Naive thymus-derived CD4-positive, alpha-beta T cell (primary cell): ENCODE measurements at places on chromosomes 1 and 21. TPM values are rescaled to one million over a fixed set of nuclear protein-coding genes. Genes with fewer than 3 reads are reported as not detected.

LCE1F gene
- total RNA-seq: not detected

RGL1 gene
- 0.98 TPM for total RNA-seq

NECTIN4 gene
- total RNA-seq: not detected

GNAT2 gene
- 0.39 TPM in 1 of 2 replicates, not detected in the other for total RNA-seq

SEMA6C gene
- total RNA-seq: 1.3 and 2.5 TPM in 2 replicates

C1orf115 gene
- total RNA-seq: 1.3 TPM

ACOT11 gene
- 1.2 TPM for total RNA-seq

DNA sequence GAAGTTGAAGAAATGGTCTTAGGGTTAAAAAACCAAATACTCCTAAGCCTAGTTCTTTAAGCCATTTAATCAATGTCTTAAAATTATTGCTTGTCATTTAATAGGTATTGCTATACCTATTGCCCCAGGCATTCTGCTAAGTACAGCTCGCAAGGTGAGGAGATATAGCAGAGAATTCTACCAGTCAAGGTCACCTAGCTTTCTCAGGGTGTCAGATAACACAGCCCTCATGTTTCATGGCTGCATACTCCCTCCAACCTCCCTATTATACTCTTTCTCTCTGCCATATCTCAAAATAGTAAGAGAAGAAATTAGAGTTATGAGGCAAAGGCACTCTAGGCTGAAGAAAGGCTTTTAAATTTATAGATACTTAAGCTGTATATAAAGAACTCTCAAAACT lies 68.4 kb upstream of the GPR88 start:
- no peaks in the 10 kb centered on the region for H3K27me3 ChIP-seq
- H3K27ac ChIP-seq: no peak overlapping the region
- DNase-seq: no peak
- no peaks in the 10 kb centered on the region for H3K4me1 ChIP-seq
- peaks cover 9% of the 10 kb centered on the region for H3K36me3 ChIP-seq
- no peak overlapping the region for H3K4me3 ChIP-seq

DNA sequence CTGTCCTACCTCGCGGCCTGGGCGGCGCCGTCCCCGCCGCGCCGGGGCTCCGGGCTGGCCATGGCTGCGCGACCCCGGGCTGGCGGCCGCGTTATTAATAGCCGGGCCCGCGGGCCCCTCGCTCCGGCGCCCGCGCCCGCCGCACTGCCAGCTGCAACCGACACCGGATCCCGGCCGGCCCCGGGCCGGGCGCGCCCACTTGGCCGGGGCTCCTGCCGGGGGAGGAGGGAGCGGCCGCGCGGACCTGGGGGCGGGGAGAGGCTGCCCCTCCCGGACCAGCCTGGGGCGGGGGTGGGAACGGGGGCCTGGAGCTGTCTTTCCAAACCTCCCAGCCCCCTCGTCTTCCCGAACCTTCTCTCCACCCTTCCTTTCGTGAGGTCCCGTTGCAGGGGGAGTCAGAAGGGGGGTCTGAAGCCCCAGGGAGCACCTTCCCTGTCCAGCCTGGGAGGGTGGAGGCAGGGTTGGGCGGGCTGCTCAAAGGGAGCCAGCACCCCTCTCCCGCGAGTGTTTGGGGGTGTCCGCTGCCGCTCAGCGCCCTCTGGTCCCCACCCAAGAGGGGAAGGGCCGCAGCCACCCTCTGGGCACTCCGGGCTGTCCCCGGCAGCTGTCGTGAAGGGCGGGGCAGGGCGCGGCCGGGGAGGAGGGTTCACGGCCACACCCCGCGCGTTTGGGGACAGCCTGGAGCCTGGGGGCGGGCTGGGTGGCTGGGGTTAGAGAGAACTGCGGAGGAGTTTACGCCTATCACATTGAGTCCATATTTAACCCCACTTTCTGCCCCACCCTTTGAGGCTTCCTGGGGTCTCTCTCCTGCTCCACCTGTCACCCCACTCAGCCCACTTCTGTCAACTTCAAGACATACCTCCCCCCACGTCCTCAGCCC lies at the start of gene SYNC:
TSS of gene SYNC (minus strand) at position 172 of the 880 bp plus-strand sequence. CDS start at position 62, 110 bp downstream.
- peaks cover 3% of the 10 kb centered on the region for H3K27me3 ChIP-seq
- no peaks in the 10 kb centered on the region for H3K36me3 ChIP-seq
- DNase-seq: no peak
- peaks cover 3% of the 10 kb centered on the region for H3K4me1 ChIP-seq

DNA sequence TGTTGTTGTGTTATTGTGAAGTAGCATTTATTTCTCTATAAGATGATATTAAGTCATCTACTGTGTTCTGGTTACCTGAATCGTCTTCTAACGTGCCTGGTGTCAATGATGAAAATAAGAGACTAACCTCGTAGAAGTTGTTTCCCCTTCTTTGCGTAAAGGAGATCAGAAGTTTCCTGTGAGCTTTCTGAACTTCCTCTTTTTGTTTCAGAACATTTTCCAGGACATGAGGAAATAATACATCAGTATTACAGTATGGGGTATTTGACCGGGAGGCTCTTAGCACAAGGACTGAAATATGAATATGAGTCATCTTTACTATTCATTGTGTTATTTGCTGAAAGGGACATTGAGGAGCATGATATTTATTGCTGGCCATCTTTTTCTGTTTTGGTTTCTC lies 1.3 kb downstream of the ST6GALNAC3 start:
- no peak overlapping the region for H3K27ac ChIP-seq
- peaks cover 9% of the 10 kb centered on the region for H3K4me1 ChIP-seq
- no peak overlapping the region for H3K4me3 ChIP-seq
- no peaks in the 10 kb centered on the region for H3K27me3 ChIP-seq

- no peak for DNase-seq
- no peak overlapping the region for H3K4me3 ChIP-seq
- no peaks in the 10 kb centered on the region for H3K36me3 ChIP-seq
- no peaks in the 10 kb centered on the region for H3K4me1 ChIP-seq
- no peaks in the 10 kb centered on the region for H3K27me3 ChIP-seq
- no peak overlapping the region for H3K27ac ChIP-seq
These were observed 109.0 kb downstream of the FAF1 start for GRCh38 chr1:50851034-50851433.

DNA sequence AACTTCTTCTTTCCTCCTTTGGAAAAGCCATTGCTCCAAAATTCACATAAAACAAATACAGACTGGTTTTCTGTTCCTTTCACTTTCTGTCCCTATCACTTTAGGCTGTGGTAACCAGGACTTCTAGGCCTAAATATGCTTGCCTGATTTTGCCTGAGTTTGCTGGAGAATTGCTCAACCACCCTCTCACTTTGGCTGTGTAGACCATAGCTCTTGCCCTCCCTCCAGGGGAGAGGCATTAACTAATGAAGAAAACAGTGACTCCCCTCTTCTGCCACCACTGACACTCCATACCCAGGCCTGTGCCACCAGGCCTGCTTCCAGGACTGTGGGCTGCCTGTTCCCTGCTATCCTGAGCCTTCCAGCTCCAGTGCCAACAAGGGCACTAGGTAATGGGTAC lies 163.5 kb downstream of the TOMM20 start:
- peak overlapping the region; percentile 20 for H3K27ac ChIP-seq
- peaks cover 41% of the 10 kb centered on the region for H3K4me1 ChIP-seq
- H3K27me3 ChIP-seq: no peaks in the 10 kb centered on the region
- DNase-seq: no peak

GRCh38 chr1:76018045-76018444 lies 56.5 kb upstream of the ST6GALNAC3 start:
- H3K27ac ChIP-seq: no peak overlapping the region
- no peak overlapping the region for H3K4me3 ChIP-seq
- no peak for DNase-seq
- H3K4me1 ChIP-seq: no peaks in the 10 kb centered on the region

GRCh38 chr1:66752671-66753371 lies 562 bp downstream of the DYNLT5 start:
- H3K36me3 ChIP-seq: no peaks in the 10 kb centered on the region
- H3K4me3 ChIP-seq: peak overlapping the region; percentile 8
- DNase-seq: no peak
- H3K27ac ChIP-seq: no peak overlapping the region
- peaks cover 11% of the 10 kb centered on the region for H3K4me1 ChIP-seq
- H3K27me3 ChIP-seq: peaks cover 3% of the 10 kb centered on the region

DNA sequence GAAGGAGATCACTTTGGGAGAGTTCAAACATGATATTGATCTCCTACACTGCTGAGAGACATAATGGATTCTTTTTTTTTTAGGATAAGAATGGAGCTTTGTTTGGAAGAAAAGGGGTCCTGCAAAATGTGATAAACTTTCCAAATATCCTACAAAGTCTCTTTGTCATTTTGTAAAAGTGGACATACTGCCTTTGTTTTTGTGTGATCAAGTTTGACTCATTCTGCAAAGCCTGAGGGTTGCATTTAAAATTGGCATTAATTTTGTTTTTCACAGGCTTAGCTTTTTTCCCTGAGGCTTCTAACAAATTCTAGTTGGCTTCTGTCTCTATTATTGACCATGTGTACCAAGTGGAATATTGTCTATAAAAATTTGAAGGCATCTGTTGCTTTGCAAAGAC lies 113.2 kb downstream of the AK5 start:
- no peak overlapping the region for H3K27ac ChIP-seq
- no peaks in the 10 kb centered on the region for H3K36me3 ChIP-seq
- no peak overlapping the region for H3K4me3 ChIP-seq
- no peak for DNase-seq
- no peaks in the 10 kb centered on the region for H3K4me1 ChIP-seq

- H3K4me3 ChIP-seq: no peak overlapping the region
- no peak for DNase-seq
These were observed 6.9 kb downstream of the FMN2 start for GRCh38 chr1:240098534-240098933.

DNA sequence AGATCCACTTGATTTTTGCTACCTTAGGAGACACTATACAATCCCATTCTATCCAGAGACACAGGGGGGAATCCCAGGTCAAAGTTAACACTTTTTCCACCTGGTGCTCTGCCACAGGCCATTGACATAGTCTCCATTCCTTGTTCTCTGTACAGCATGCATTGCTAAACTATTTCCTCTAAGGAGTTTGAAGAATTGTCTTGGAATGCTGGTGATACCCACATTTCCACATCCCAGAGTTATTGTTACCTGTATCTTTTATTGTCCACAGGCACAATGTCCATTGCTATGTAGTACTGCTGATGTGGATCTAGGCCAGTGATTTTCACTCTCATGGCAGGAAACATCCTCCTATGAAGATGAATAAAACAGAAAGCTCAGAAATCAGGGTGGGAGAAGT lies 61.9 kb downstream of the TBX15 start:
- no peaks in the 10 kb centered on the region for H3K36me3 ChIP-seq
- H3K27me3 ChIP-seq: no peaks in the 10 kb centered on the region
- H3K27ac ChIP-seq: no peak overlapping the region
- no peak for DNase-seq
- H3K4me3 ChIP-seq: no peak overlapping the region
- no peaks in the 10 kb centered on the region for H3K4me1 ChIP-seq

GRCh38 chr1:164720440-164721227 lies 161.7 kb downstream of the PBX1 start:
- no peaks in the 10 kb centered on the region for H3K27me3 ChIP-seq
- no peak overlapping the region for H3K27ac ChIP-seq

- peaks cover 7% of the 10 kb centered on the region for H3K36me3 ChIP-seq
- no peak overlapping the region for H3K4me3 ChIP-seq
- no peak for DNase-seq
- H3K27ac ChIP-seq: no peak overlapping the region
These were observed 16.4 kb downstream of the ALDH4A1 start for GRCh38 chr1:18886003-18886335.

DNA sequence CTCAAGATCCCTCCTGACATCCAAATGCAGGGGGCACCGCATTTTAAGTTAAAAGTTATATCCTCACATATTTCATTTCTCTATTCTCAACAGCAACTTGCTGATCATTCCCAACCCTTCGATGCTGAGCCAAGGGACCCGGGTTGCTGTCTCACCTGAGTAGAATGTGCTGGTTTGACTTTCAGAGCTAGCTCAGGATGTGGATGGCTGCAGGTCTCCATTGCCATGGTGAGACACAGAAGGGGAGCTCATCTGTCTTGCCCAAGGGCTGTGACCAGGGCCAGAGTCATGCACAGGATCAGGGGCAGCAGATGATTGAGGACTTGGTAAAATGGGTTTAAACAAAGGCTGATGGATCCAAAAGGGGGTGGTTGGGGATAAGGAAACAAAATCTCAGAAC lies 112.1 kb downstream of the HMGB4 start:
- no peak overlapping the region for H3K4me3 ChIP-seq
- H3K36me3 ChIP-seq: no peaks in the 10 kb centered on the region
- no peaks in the 10 kb centered on the region for H3K27me3 ChIP-seq
- no peak for DNase-seq

GRCh38 chr1:165259706-165260428 lies 96.6 kb downstream of the LMX1A start:
- no peak for DNase-seq
- no peaks in the 10 kb centered on the region for H3K27me3 ChIP-seq
- no peak overlapping the region for H3K4me3 ChIP-seq
- no peaks in the 10 kb centered on the region for H3K36me3 ChIP-seq
- H3K4me1 ChIP-seq: no peaks in the 10 kb centered on the region
- H3K27ac ChIP-seq: no peak overlapping the region

- H3K27ac ChIP-seq: no peak overlapping the region
- no peak for DNase-seq
- no peaks in the 10 kb centered on the region for H3K4me1 ChIP-seq
- no peak overlapping the region for H3K4me3 ChIP-seq
- H3K27me3 ChIP-seq: no peaks in the 10 kb centered on the region
These were observed 486.9 kb upstream of the USP24 start for GRCh38 chr1:55702064-55702463.

DNA sequence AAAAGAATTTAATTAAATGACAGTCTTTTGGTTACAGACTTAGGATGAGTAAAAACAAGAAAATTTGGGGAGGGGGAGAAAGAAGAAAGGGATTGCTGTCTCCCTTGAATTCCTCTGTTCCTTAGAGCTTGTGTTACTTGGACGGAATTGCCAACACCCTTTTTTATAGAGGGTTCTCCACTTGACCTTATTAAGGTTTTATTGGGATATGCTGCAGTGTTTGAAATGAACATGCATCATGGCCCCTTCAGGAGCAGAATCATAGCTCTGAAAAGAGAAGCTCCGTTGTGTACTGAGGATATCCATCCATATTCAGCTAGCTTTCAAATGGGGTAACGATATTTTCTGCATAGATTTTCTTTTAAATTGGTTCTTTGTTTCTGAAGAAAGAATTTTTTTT lies 48.2 kb upstream of the DNASE2B start:
- no peak overlapping the region for H3K4me3 ChIP-seq
- DNase-seq: no peak
- H3K27me3 ChIP-seq: no peaks in the 10 kb centered on the region
- H3K36me3 ChIP-seq: no peaks in the 10 kb centered on the region

- H3K4me1 ChIP-seq: peaks cover 14% of the 10 kb centered on the region
- H3K36me3 ChIP-seq: no peaks in the 10 kb centered on the region
- H3K4me3 ChIP-seq: no peak overlapping the region
- H3K27me3 ChIP-seq: peaks cover 4% of the 10 kb centered on the region
These were observed 246.4 kb upstream of the HOOK1 start for GRCh38 chr1:59568158-59568935.

GRCh38 chr1:233015965-233016364 lies 65.6 kb downstream of the NTPCR start:
- no peak overlapping the region for H3K27ac ChIP-seq
- H3K4me3 ChIP-seq: no peak overlapping the region
- H3K36me3 ChIP-seq: no peaks in the 10 kb centered on the region
- no peaks in the 10 kb centered on the region for H3K4me1 ChIP-seq

- H3K36me3 ChIP-seq: no peaks in the 10 kb centered on the region
- H3K27ac ChIP-seq: no peak overlapping the region
- H3K4me1 ChIP-seq: no peaks in the 10 kb centered on the region
These were observed 13.2 kb downstream of the ADGRB2 start for GRCh38 chr1:31750858-31751510.

- no peak for DNase-seq
- H3K27me3 ChIP-seq: no peaks in the 10 kb centered on the region
- H3K4me3 ChIP-seq: no peak overlapping the region
- no peaks in the 10 kb centered on the region for H3K36me3 ChIP-seq
- H3K27ac ChIP-seq: no peak overlapping the region
These were observed 167.7 kb downstream of the SIPA1L2 start for GRCh38 chr1:232462213-232462612.

GRCh38 chr1:59237900-59238299 lies 59.0 kb upstream of the FGGY start:
- no peaks in the 10 kb centered on the region for H3K4me1 ChIP-seq
- H3K27ac ChIP-seq: no peak overlapping the region
- H3K4me3 ChIP-seq: no peak overlapping the region
- H3K36me3 ChIP-seq: no peaks in the 10 kb centered on the region
- no peak for DNase-seq
